ENCODE measurements at places on chromosomes 1 and 21. TPM values are rescaled to one million over a fixed set of nuclear protein-coding genes. Genes with fewer than 3 reads are reported as not detected.

Gene C1QTNF12
- 2.0 TPM for total RNA-seq

Gene PRKAB2
- total RNA-seq = 12.6 TPM

Gene HPDL
- total RNA-seq = 8.4 TPM

Gene FAM163A
- total RNA-seq = not detected

Gene AMY2B
- 9.4 TPM for total RNA-seq

Gene INPP5B
- 21.5 TPM for total RNA-seq

Gene EPHA2
- total RNA-seq = 161 TPM

Gene ZMYND12
- total RNA-seq = 0.83 TPM

Gene DONSON
- total RNA-seq = 18.2 TPM

Gene ADGRL4
- total RNA-seq = not detected

Gene RNU1-2
- 1,905 TPM for total RNA-seq

Gene TTF2
- total RNA-seq = 46.6 TPM

Gene TMEM59
- 346 TPM for total RNA-seq

Gene CD1B
- not detected for total RNA-seq

Gene TTC3
- total RNA-seq = 68.0 TPM

Gene ANKRD34A
- 0.27 TPM for total RNA-seq

Gene ARHGEF10L
- total RNA-seq = 19.6 TPM

Gene PCP4
- total RNA-seq = not detected

Gene PIK3CD
- total RNA-seq = 2.2 TPM

Gene KRTAP21-2
- not detected for total RNA-seq

Gene FAM72A
- total RNA-seq = 18.3 TPM

Gene DRAXIN
- not detected for total RNA-seq
